Stimulated activated CD8-positive, alpha-beta memory T cell treated with anti-CD3 and anti-CD28 coated beads, Interleukin-15, amount 100 ng/mL, for 4 hours (primary cell): ENCODE measurements at places on chromosomes 12 and 14.

- no peak for DNase-seq
Observed at GRCh38 chr14:35346738-35347322, 54.6 kb downstream of the PSMA6 start.

DNA sequence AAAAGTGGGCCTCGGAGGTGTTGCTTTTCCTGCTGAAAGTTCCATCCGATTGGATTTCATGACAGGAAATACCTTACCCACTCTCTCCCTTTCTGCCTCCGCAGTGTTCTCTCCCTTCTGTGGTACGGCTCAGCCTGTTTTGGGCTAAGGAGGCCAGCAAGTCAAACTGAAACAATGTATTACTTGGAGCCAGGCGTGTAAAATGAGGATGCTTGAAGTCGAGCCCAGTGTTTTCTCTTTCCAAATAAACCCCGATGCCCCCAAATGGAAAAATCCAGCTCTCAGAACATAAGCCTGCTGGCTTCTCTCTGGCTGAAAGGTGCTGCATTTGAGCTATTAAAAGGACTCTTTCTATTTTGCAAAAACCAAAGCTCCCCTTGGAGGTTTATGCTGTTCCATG is 124.7 kb downstream of the ZNF664 start:
- no peak for DNase-seq

DNA sequence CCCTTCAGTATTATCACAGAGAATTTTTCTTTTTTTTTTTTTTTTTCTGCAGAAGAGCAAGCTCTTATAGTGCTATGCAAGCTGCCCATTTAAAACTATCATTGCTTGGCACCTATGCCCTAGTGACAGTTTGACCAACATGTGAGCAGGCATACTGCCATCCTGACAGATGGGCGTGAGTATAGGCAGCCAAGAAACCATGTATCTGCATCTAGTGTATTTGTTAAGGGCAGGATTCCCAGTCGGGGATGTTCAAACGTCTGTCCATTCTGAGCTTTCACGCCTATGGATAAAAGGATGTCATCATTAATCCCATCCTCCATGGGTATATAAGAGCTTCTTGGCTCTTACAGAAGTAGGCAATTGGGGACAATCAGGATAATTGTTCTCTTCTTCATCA is 8.8 kb downstream of the VRK1 start:
- no peak for DNase-seq

DNA sequence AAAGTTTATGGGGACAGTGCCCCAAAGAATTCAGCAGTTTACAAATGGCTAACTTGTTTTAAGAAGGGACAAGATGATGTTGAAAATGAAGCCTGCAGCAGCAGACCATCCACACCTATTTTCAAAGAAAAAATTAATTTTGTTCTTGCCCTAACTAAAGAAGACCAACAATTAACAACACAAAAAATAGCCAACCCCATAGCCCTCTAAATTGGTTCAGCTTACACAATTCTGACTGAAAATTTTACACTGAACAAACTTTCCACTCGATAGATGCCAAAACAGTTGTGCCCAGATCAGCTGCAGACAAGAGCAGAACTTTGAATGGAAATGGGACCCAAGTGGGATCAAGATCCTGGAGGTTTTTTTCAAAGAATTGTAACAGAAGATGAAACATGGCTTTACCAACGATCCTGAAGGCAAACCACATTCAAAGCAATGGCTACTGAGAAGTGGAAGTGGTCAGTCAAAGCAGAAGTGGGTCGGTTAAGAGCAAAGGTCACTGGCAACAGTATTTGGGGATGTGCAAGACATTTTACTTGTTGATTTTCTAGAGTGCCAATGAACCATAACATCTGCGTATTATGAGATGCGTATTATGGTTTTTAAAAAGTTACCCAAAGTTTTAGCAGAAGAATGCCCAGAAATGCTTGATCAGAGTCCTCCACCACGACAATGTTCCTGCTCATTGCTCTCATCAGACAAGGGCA is 30.0 kb downstream of the SLC39A9 start:
- DNase-seq, result no peak

DNA sequence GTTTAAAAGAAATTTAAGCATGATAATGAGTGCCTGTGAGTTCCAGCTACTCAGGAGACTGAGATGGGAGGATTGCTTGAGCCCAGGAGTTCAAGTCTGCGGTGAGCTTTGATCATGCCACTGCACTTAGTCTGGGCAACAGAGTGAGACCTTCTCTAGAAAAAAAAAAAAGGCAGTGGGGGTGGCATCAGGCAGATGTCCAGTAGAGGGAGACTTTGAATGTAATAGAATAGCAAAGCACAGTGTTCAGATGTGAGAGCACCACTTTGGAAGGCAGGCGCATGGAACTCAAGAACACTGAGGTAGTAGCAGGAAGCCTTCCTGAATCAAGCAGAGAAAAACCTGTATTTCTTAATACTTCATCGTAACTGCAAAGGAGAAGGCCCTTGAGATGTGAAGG is 394.5 kb upstream of the GARIN6 start:
- DNase-seq, result no peak

- no peak for DNase-seq
Observed at GRCh38 chr12:111330800-111331752, 37.8 kb downstream of the PHETA1 start.

- DNase-seq, result no peak
Observed at GRCh38 chr14:71324767-71325272, 417.6 kb downstream of the PCNX1 start.

- DNase-seq, result no peak
Observed at GRCh38 chr14:57492859-57493258, 798 bp downstream of the CCDC198 start.

GRCh38 chr12:117359029-117359845 is 2.2 kb downstream of the NOS1 start:
- DNase-seq, result no peak
